Smooth muscle cell of the brain vasculature (primary cell): ENCODE measurements at places on chromosomes 1 and 21.

- no peak for DNase-seq
These were observed 4.7 kb upstream of the FAAP20 start for GRCh38 chr1:2199042-2199810.

DNA sequence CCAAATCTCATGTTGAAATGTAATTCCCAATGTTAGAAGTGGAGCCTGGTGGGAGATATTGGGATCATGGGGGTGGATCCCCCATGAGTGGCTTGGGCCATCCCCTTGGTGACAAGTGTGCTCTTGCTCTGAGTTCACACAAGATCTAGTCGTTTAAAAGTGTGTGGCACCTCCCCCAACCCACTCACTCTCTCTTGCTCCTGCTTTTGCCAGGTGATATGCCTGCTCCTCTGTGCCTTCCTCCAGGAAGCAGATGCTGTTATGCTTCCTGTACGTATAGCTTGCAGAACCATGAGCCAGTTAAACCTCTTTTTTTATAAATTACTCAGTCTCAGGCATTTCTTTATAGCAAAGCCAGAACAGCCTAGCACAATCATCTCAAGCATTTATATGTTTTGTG lies 23.0 kb upstream of the HSPA13 start:
- DNase-seq: no peak

DNA sequence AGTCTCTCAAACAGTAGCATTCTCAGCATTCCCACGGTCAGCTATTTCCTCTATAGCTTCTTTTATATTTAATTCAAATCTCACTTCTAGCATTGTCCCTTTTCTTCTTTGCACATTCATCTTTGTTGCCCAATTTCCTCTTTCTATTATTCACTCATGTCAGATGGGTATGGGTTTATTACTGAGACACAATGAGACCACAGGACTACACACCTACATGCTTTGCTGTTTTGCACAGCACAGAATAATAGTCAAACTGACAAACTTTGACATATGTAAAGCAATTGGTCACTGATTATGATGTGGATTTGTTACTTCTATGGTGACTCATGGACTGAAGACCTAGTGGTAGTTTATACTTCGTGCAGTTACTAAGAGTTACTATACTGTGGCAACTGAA lies 5.8 kb upstream of the CD1C start:
- no peak for DNase-seq

DNA sequence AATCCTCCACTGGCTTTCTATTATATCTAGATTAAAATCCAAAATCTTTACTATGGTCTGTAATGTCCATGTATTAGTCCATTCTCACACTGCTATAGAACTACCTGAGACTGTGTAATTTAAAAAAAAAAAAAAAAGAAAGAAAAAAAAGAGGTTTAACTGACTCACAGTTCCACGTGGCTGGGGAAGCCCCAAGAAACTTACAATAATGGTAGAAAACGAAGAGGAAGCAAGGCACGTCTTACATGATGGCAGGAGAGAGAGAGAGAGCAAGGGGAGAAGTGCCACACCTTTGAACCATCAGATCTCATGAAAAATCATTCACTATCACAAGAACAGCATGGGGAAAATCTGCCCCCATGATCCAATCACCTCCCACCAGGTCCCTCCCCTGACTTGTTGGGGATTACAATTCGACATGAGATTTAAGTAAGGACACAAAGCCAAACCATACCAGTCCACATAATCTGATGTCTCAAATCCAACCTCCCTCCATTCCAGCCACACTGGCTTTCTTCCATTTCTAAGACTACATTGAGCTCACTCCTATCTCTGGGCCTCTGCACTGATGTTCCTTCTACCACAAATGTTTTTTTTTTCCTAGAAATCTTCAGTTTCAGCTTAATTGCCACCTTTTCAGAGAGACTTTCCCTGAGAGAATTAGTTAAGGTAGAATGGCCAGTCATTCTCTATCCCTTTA lies 92.4 kb downstream of the EIF4G3 start:
- DNase-seq: no peak

DNA sequence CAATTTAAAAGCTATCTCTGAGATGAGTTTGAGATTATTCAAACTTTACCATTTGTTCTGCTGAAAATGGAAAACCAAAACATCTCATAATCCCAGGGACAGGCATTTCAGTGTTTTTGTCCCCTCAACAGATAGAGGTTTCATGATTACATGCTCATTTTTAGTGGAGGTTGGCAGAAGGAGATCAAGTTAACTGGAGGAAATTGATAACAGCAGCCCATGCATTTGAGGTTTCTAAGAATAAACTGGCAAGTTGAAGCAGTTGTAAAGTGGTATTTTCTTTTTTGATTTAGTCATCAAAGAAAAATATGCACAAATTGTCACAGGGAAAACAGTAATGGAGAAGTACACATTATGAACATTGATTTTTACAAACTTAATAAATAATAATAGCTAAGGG lies 205.8 kb downstream of the PLA2G4A start:
- DNase-seq: no peak

DNA sequence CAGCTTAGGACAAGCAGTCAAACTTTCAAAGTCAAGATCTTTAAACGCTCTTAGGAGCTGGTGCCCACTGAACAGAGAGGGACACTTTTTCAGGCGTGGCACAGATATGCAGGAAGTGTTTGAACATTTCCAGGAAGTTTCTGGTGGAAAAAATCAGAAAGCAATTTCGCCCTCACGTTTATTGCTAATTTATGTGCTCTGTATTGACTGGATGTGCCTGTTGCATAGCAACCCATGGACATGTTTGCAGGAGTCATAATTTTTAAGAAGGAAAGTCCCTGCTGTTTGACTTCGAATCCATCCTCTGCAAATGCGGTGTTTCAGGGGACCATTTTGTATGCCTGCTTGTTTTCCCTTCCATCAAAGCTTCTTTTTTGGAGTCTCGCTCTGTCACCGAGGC lies 239.9 kb upstream of the IRF2BP2 start:
- no peak for DNase-seq

DNA sequence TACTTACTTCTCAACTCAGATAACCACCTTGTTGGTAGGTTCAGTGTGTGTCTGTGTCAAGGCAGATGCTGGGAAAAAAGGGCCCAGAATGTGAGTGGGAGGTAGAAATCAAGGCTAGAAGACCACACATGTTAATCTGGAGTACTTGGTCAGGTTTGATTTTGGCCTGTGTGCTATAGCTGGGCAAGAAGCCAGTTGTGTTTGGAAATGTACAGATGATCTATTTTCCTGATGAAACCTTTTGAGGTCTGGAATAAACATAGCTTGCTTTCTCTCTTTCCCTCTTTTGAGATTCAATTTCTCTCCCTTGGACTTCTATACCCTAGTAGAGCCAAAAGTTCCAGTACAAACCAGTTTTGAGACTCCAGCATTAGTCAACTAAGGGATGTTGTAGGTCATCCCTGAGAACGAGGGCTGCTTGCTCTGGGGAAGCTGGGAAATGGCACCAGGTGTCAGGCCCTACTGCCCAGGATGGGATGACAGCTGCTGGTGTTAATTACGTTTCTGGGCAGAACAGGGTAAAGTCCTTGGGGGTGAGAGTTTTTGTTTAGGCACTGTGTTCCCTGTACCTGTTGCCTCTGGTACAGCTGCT lies 15.8 kb downstream of the MAPKAPK2 start:
- DNase-seq: no peak

DNA sequence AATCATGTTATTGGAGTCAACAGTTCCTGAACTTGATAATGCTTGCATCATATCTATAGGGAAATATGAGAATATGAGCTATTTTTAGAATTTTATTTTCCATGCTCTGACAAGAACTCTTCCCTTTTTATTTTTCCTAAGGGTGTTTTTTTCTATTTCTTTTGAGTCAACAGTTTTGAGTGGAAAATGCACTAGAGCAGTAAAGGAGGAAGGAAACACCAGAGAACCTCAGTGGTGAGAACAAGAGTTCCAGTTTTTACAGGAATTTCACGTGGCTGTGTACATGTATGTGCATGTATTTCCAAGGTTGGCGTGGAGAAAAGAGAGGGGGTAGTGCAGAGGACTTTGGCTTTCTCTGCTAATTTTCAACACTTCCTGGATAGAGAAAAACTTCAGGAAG lies 63.6 kb upstream of the TNFSF18 start:
- no peak for DNase-seq

DNA sequence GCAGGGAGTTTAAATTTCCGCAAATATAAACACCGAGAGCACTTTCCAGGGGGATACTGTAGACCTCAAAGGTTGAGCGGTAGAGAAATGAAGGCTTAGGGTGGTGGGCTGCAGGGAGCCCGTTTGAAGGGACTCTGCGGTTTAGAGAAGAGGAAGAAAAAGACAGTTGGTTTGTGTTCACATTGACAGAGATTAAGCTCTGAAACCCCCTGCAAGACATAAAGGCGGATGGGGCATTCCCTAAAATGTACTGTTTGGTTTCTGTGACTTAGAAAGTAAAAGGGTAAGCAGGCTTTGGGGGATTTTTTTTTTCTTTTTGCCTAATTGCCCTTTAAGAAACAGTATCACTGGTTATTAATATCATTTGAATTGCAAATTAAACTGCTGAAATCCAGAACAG lies 1.3 kb downstream of the KAZN start:
- no peak for DNase-seq

GRCh38 chr1:223669003-223669795 lies 3.7 kb upstream of the CAPN8 start:
- DNase-seq: no peak

- no peak for DNase-seq
These were observed 1.1 kb downstream of the KCND3 start for GRCh38 chr1:111988377-111988742.

DNA sequence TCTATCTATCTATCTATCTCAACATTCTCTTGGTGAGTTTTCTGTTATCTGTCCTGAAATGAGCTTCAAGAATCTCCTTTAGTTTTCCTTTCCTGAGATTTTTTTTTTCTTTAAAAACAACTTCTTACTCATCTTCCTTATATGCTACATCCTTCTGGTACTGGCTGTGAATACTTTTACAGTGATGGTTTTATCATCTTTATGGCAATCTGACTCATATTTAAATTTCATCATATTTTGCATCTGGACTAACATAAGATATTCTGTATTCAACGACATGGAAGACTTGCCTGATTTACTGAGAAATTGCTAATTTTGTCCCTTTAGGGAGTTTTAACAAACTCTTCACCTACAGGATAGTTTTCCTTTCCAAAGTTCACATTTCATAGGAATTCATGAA lies 33.0 kb downstream of the PDE4B start:
- no peak for DNase-seq

DNA sequence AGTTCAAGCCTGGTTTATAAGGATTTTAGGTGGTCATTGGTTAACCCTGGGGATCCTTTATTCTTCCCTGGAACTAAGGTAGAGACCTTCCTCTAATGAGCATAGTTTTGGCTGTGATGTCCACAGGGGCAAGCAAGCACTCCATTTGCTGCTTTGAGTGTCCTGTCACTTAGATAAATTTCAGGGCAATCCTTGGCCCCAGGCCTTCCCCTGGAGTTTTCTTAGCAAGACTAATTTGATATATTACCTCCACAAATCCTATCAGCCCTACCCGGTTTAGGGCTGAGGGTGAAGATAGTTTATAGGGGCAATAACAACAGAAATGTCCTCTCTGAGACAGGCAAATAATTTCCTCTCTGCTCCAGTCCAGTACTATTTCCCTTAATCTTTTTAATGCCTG lies 166.6 kb downstream of the CYYR1 start:
- no peak for DNase-seq

DNA sequence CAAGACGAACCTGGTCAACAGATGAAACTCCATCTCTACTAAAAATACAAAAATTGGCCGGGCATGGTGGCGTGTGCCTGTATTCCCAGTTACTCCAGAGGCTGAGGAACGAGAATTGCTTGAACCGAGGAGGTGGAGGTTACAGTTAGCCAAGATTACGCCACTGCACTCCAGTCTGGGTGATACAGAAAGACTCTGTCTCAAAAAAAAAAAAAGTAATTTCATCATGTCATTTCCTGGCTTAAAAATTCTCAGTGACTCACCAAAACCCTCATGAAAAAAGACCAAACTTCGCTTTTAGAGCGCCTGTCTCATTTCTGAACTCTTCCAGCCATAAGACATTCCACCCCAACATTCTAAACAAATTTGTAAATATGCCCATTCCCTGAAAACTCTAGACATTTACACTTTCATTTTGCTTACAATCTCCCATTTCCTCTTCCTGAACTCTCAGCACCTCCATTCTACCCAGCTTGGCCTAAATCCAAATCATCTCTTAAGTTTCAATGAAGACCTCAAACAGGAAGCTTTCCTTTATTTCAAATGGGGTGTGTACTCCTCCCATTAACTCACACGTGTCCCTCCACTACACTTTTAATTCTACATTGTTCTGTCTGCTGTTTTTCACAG lies 50.5 kb upstream of the PRRC2C start:
- no peak for DNase-seq

DNA sequence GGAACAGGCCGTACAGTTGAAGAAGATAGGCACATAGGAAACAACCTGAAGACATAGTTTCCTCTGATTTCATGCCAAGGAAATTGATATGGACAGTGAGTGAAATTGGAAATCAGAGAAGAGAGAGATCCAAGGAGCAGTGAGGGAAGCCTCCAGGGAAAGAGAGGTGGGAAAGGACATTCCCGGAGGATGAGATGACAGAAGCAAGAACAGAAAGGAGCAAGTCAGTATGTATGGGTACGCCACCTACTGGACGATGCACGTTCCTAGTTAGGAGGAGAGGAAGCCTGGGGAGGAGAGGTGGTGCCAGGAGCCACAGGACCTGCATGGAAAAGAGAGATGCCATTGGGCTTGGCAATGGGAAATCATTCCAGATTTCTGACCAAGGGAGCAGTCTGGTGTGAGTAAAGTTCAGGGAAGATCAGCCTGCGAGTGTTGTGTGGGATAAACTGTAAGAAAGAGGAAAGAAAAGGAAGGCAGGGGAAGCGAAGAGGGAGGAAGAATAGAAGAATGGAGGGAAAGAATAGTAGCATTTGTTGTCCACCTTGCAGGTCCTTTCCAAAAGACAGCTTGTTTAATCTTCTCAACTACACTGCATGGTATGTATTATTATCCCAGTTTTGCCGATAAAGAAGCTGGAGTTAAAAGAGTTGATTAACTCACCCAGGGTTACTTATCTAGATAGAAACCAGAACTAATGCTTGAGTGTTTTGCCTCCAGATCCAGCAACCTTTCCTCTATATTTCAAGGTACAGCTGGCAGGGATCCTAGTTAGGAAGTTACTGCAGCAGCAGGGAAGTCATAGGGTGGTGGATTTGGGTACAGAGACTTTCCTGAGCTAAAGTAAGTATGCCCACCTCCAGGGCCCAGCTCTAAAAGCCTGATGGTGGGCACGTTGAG lies 27.4 kb downstream of the C1orf116 start:
- no peak for DNase-seq

GRCh38 chr1:17688217-17688810 lies 66.8 kb upstream of the ACTL8 start:
- no peak for DNase-seq

DNA sequence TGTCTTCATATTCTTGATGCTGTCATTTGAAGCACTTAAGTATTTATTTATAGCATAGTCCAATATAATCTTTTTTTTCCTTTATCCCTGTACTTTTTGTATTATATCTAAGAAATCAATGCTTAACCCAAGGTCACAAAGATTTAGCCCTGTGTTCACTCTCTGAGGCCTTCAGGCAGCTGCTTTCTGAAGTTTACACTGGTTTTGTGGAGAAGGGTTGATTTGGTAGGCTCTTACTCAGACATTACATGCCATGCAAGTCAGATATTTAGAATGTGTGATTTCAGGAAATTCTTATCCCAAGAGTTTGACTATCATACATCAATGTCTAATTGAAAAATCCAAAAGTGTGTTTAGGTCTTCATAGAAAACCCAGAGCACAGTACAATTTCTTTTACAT lies 56.3 kb downstream of the PALMD start:
- DNase-seq: no peak

GRCh38 chr1:58933599-58933926 lies 149.7 kb upstream of the JUN start:
- no peak for DNase-seq

GRCh38 chr21:29419422-29419821 lies 120.7 kb downstream of the BACH1 start:
- DNase-seq: no peak
